NCI-H1105 (cell line): ENCODE measurements at places on chromosomes 6 and 20.
A peak's percentile ranks its signal among the peaks of the same experiment; 100 is the strongest.

GRCh38 chr6:17986656-17987446 is 584 bp downstream of the KIF13A start:
- peak; percentile 10 for DNase-seq

DNA sequence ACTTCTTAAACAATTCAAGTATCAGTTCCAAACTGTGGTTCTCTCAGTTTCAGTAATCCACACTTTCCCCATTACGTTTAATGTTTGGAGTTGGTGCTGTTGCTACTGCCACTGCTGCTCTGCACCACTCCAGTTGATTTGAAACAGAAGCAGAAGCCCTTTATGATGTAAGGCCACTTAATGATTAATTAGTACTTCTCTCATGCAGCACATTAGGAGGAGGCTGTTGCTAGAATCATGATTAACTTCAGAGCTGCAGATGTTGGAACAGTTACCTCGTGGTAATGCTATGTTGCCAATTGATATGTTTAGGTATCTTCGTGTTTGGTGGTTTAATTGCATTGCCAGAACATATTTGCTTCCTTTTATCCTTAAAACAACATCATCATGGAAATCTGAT is 986.2 kb upstream of the CITED2 start:
- DNase-seq, result peak; percentile 65

DNA sequence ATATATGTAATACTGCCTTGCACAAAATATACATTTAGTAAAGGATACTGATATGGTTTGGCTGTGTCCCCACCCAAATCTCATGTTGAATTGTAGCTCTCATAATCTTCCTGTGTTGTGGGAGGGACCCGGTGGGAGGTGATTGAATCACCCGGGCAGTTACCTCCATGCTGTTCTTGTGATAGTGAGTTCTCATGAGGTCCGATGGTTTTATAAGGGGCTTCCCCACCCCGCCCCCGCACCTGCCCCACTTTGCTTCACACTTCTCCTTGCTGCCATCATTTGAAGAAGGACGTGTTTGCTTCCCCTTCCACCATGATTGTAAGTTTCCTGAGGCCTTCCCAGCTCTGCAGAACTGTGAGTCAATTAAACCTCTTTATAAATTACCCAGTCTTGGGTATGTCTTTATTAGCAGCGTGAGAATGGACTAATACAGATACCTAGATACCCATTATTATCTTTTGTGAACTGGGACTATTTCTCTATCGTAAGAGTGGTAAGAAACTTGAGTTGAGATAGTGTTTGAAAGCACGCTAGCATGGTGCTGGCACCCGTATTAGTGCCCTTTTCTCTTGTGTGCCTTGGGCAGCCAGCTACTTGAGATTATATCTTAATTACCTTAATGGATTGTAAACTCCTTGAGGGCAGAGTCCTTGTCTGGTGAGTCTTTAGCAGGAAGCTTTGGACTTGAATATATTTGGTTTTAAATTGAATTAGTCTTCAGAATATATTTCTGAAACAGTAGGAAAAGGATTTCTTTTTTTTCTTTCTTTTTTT is 25.6 kb downstream of the TOP1 start:
- no peak for DNase-seq

DNA sequence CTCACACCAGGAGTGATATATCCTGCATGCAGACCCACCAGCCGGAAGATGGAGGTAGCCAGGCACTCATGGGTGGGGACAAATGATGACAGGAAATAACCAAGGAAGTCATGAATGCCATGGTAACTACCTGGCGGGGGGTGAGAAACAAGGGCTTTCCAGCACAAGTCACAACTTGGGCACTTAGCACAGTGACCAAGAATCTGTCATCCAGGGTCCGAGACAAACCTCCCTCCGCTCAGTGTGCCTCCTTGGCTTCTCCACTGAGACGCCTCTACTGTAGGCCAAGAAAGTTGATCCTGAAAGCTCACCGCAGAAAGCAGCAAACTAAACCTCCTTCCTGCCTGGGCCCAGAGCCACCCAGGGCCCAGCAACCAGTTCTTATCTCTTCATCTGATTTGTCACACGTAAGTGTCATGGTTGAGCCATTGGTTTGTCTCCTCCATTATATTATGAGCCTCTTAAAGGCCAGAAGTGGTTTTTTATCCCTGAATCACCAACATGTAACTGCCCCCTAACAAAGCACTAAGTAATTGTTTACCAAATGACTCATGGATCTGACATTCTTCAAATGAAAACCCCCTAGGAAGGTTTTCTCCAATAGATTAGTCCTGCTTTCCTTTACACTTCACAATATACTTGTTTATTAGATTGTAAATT is 84.3 kb upstream of the TAB2 start:
- DNase-seq, result no peak

GRCh38 chr6:43509142-43509983 is 783 bp downstream of the LRRC73 start:
- no peak for DNase-seq

DNA sequence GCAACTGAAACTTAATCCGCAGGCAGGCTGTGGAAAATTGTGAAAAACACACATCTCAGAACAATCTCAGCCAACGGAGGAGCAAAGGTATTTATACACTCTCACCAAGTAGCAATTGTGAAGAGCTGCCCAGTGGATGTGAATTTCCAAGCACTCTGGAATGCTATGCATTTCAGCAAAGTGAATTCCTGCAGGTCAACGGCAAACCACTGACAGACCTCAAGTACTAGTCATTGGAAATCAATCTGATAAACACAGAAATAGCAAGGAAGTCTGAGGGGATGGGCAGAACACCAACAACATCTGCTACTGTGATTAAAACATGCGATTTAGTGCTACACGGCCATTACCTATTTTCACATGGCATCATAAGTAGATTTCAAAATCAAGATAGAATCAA is 429.1 kb downstream of the HTR1B start:
- DNase-seq, result no peak

- DNase-seq, result no peak
These were observed 23.1 kb downstream of the TRAM2 start for GRCh38 chr6:52553719-52554118.

DNA sequence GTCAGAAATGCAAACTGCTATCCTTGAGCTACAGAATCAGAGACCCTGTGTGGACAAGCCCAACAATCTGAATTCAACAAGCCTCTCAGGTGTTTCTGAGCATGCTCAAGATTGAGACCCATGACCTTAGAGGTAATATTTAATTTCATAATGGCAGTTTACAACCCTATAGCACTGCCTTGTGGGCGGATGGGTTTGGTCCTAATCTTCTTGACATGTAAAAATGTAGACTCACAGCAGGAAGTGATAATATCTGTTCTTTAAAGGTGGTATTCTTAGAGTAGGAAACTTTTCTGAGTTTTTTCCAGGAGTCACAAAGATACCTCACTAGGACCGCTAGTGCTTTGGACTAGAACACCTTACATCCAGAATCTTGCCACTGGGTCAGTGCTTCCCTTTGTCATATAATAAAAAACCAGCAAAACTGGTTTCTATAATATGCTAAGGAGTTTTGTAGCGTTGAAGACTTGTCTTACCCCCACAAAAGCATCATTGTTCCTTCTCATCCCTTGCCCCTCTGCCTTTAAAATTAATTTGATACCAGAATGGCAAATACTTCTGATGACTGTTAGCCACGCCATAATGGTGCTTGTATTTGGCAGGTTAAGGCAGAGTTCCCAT is 52.6 kb downstream of the E2F3 start:
- no peak for DNase-seq

DNA sequence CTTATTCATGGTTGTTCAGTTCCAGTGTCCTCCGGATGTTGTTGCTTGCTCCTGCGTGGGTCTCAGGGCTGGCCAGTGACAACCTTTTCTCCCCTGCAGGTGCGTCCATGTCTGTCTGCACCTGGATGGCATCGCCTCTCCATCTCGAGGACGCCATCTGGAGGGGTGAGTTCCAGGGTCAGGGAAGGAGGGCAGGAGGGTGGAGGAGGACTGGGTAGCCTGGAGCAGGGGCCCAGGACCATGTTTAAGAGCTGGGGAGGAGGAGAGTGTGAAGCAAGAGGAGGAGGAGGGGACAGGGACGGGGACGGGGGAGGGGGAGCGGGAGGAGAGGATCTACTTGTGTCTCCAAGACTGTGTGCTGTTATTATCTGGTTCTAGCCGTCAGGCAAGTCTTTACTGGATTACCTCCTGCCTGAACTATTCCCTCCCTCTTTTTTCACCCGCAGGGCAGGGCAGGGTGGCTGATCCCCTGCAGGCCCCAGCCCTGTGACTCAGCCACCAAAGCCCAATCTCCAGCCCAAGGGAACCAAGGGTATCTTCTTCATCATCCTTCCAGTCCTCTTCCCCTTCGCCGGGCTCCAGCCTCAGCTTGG is 32.2 kb upstream of the TULP1 start:
- no peak for DNase-seq

- no peak for DNase-seq
These were observed 40.2 kb upstream of the PHACTR3 start for GRCh38 chr20:59564171-59564570.

DNA sequence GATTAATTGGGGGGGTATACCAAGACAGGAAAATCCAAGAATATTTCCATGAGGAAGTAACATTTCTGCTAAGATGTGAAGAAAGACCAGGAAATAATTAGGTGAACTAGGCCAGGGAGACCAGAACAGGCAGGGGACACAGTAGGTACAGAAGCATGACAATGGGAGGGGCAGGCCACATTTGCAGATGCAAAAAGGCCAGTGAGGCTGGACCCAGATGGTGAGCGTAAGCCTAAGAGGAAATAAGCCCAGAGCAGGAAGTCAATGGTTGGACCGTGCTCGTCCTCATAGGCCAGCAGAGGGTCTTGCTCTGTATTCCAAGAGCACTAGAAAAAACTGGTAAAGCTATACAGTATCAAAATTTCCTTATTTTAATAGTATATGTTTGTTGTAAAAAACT is 9.4 kb downstream of the CEP162 start:
- no peak for DNase-seq

- no peak for DNase-seq
These were observed 90.5 kb upstream of the PRSS16 start for GRCh38 chr6:27156874-27157458.

GRCh38 chr20:37807471-37808232 is 95.3 kb upstream of the VSTM2L start:
- DNase-seq, result no peak

DNA sequence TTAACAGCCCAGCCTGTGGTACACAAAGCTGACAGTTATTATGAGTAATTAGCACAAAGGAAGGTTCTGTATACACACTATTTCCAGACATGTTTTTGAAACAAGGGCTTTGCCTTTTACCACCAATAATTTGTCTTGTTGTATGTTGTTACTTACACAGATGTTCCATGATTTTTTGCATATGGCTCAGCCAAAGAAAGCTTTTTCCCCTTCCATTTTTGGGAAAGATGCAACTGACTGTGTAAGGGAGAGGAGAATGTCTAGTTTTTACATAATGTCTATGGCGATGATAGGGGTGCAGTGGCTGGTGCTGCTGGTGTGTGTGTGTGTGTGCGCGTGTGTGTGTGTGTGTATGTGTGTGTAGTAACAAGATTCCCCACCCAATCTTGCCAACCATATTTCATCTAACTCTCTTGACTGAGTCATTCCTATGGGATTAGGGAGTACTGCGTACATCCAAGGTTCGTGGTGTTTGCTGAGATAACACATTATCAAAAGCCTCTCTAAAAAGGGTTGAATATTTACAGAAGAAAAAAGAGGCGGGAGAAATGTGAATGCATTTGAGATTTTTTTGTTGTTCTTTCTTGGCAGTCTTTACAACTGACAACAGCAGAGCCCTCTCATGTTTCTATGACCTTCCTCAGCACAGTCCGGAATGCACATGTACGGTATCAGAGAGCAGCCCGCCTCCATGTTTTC is 192.2 kb downstream of the GMPR start:
- no peak for DNase-seq

DNA sequence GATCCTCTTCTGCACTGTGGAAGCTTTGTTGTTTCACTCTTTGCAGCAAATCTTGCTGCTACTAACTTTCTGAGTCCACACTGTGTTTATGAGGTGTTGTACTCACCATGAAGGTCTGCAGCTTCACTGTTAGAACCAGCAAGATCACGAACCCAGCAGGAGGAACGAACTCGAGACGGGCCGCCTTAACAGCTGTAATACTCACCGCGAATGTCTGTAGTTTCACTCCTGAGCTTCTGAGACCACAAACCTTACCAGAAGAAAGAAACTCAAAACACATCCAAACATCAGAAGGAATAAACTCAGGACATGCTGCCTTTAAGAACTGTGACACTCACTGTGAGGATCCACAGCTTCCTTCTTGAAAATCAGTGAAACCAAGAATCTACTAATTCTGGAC is 48.1 kb upstream of the MBOAT1 start:
- DNase-seq, result no peak

- no peak for DNase-seq
These were observed 13.4 kb downstream of the OR2B6 start for GRCh38 chr6:27970444-27970843.

DNA sequence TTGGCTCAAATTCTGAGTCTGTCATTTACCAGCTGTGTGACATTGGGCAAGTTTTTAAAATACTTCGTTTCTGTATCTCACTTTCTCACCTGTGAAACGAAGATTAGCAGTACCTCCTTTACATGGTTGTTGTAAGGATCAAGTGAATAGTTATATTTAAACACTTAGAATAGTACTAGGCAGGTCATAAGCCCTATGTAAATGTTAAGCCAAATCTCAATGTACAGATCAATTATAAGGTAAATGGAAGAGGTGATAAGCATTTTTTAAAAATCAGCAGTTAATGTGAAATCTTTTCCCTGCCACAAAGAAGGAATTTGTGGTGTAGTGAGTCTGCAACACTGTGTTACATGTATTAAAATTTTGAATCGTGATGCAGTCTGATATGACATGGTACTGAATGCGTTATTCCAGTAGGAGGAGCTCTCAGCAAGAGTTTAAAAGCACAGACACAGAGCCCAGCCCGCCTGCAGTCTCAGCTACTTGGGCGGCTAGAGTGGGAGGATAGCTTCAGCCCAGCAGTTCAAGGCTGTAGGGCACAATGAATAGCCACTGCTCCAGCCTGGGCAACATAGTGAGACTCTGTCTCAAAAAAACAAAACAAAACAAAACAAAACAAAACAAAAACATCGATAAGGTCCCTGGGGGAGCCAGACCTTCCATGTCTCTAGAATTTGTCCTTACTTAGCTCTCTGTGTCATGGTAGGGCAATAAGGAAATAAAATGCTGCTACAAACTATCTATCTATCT is 46.0 kb downstream of the GTF2H5 start:
- DNase-seq, result peak; percentile 79
